ENCODE measurements at places on chromosomes 2 and 18.

DNA sequence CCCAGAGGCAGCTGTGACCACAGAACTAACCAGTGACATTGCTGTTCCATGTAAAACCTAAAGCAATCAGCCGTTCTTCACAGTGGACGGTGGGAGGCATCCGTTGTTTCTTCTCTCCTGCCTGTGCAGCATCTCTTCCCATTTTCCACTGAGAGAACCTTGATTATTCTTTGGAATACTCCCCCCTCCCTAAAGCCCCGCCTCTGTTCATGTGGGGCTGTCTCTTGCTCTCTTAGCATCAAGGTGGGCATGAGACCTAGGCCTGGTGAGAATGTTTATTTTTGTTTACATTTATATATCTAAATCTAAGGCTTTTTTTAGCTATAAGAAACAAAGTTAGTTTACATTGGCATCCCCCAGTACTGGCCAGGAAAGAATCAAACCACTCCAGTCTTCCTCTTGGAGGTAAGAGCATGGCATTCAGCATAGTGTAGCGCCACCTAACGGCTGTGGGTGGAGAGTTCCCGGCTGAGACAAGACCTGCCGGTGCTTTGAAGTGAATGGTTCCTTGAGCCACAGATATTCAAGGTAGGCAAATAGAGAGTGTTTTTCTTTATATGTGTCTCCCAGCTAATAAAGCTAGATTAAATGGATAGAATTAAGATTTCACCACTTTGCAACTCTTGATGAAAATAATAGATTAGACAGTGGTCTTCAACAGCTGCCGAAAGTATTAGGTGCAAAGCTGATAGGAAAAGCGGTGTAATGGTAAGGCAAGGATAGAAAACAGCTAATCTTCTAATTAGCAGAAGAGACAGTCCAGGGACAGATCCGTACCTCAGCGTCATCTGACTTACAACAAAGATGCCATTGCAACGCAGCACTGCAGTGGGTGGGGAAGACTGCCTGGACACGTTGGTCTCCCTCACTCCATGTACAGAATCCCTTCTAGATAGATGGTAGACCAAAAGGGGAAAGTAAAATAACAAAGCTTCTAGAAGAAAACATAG, 219.6 kb upstream of the RAB12 start:
- no peak for DNase-seq

- DNase-seq = no peak
Observed at GRCh38 chr2:196213252-196213980, 42.0 kb upstream of the STK17B start.

DNA sequence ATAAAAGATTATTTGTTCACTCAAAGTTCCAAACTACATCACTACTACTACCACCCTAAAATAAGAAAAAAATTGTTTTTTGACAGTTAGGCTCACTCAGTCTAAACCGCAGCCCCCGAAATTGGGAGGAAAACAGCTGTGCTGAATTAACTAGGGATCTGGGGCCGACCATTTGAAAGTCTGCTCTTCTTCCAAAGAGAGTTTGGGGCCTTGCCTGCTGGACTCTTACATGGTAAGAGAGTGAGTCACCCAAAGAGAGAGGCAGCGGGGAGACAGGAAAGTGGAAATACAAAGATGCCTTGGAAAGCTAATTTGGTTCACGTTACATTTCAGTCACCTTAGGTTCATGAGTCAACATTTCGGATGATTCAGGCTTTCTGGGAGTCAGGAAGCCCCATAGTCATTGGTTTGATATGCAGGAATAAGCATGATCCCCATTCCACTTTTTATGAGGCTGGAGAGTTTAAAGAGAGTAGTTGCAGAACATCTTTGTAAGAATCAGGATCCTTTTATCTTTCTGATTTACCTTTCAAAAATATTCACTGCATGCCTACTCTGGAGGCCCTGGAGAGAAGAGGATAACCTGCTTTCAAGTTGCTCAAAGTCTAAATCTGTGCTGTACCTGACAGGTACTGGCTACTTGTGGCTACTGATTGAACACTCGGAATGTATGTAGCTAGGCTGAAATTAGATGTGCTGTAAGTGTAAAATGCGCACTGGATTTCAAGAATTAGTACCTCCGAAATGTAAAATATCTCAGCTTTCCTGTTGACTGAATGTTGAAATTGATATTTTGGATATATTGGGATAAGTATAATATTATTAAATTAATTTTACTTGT, 995 bp upstream of the RTN4 start:
- DNase-seq = no peak

DNA sequence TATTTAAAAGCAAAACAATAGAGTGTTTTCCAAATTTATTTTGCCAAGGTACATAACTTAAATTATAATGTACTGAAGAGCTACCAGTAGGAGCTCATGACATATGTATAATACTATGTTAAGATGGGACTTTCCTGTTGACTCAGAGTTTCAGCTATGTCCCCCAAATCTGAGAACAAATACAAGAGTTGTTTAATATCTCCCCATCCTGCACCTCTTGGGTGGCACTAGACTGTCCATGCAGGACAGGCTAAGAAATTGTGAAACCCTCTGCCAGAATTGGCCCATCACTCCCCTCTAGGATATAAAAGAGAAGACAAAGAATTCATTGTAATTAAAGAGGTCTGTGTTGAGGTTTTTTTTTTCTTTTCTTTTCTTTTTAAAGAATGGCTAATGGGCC, 21.7 kb upstream of the CTAGE1 start:
- no peak for DNase-seq

GRCh38 chr2:24907116-24907515, 12.9 kb downstream of the ADCY3 start:
- no peak for DNase-seq

DNA sequence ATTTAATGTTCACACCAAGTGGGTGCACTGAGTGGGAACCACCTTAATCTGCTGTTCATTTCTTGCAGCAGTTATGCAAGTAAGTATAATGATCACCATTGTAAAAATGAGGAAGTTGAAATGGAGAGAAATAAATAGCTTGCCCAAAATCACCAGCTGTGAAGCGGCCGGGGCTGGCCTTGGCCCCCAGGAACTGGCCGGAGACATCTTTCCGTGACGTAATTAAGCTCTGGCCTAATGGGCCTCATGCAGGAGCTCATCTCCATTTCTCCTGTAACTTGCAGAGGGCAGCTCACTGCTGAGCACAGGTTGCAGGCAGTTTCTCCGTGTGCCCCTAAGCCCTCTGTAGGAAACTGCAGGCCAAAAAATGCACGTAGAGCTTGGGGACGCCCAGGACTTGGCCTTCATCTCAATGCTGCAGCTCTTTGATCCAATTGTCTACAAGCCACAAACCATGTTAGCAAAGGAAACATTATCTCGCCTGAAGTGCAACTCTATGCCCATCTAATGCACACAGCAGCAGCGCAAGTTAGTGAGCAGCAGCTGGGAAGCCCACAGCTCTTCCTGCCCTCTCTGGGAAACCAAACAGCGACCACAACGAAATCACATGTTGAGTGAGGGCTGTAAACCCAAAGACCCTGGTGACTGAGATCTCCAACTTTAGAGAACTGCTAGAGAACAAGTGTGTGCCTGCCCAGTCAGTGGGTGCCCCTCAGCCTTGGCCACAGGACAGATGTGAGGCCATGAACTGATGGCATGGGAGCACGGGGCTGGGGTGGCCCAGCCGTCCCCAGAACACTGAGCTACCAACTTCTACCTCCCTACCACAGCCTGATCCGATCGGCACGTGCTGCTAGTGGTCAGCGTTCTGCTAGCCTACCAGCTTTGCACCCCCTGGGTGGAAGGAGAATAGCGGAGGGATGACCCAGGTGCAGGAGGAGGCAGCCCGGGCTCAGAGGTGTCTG, 28.8 kb downstream of the APCDD1 start:
- DNase-seq = no peak

- DNase-seq = no peak
Observed at GRCh38 chr2:20106746-20107145, 55.3 kb upstream of the LAPTM4A start.

GRCh38 chr18:3468066-3468705, 18.2 kb downstream of the TGIF1 start:
- DNase-seq = no peak

- no peak for DNase-seq
Observed at GRCh38 chr2:111105926-111106325, 14.8 kb upstream of the BCL2L11 start.

All from stimulated activated CD8-positive, alpha-beta memory T cell treated with anti-CD3 and anti-CD28 coated beads, Interleukin-7, amount 100 ng/mL, for 1 hour (primary cell).